Stimulated activated CD8-positive, alpha-beta memory T cell treated with anti-CD3 and anti-CD28 coated beads, Interleukin-7, amount 100 ng/mL, for 4 hours (primary cell): ENCODE measurements at places on chromosomes 1 and 21.

GRCh38 chr1:6971048-6971447 lies 185.8 kb downstream of the CAMTA1 start:
- no peak for DNase-seq

GRCh38 chr1:162941024-162941423 lies 80.0 kb upstream of the CCDC190 start:
- no peak for DNase-seq

DNA sequence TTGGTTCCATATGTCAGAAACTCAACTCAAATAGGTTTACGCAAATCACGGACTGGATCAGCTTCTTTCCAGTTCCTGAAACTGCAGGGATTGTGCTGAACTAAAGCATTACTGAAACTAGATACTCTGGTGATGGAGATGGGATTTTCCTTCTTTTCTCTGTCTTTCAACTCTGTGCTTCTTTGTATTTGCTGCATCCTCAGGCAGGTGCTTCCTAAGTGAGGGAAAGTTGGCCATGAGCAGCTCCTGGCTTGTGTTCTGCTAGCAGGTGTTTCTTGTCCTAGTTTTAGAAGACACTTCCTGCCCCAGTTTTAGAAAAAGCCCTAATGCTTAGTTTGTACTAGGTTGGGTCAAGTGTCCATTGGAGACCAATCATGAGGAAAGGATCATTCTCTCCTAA lies 86.7 kb upstream of the USP24 start:
- no peak for DNase-seq

- DNase-seq, result no peak
Observed at GRCh38 chr1:206487970-206488369, 17.7 kb downstream of the IKBKE start.

GRCh38 chr1:155052439-155053395 lies 1.6 kb downstream of the ADAM15 start:
- DNase-seq, result no peak

GRCh38 chr1:182957902-182958395 lies 5.0 kb upstream of the SHCBP1L start:
- no peak for DNase-seq

GRCh38 chr1:14371771-14372497 lies 226.6 kb upstream of the KAZN start:
- DNase-seq, result no peak

DNA sequence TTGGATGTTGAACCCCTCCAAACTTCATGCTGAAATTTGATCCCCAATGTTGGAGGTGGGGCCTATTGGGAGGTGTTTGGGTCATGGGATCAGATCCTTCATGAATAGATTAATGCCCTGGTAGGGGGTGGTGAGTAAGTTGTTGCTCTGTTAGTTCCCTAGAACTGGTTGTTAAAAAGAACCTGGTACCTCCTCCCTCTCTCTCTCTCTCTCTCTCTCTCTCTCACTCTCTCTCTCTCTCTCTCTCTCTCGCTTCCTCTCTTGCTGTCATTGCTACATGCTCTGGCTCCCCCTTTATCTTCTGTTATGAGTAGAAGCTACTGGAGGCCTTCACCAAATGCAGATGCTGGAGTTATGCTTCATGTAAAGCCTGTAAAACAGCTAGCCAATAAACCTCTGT lies 498.2 kb upstream of the NR5A2 start:
- no peak for DNase-seq

DNA sequence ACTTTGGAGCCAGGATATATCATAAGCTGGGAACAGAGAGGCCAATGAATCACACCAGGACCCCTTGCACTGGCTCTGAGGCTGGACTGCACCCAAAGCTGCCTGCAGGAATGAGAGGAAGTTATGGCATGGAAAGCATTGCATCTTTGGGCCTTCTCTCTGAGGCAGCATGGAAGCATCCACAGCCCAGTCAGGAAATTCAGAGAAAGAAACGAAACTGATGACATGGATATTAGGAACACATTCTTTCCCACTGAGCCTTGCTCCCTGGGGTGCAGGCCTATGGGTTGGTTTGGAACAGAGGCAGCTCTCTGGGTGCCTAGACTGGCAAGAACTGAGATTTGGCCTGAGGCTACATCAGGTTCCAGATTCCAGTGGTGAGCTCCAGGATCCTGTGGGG lies 98.6 kb downstream of the NGF start:
- DNase-seq, result no peak

- DNase-seq, result no peak
Observed at GRCh38 chr21:46028573-46029091, 47.1 kb downstream of the COL6A1 start.

GRCh38 chr1:203645996-203646395 lies 19.4 kb downstream of the ATP2B4 start:
- no peak for DNase-seq

GRCh38 chr1:103109311-103109920 lies 1.1 kb upstream of the COL11A1 start:
- no peak for DNase-seq

DNA sequence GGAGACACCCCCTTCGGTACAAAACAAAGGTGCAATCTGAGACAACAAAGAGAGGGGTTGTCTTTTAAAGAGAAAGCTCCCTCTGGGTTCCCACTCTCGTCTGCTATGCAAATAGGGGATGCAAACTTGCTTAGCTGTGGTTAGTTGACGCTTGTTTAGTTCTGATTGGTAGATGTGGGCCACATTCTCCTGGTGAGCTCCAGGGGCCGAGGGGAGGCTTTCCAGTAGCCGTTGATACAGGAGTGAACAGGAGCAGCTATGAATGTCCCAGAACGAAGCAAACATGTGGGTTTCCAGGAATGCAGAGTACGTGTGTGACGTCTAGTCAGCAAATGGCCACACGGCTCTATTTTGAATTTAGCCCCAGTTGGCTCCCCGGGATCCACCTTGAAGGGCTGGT lies 14.7 kb downstream of the TFF2 start:
- no peak for DNase-seq
